ENCODE measurements at places on chromosomes 13 and 19.

DNA sequence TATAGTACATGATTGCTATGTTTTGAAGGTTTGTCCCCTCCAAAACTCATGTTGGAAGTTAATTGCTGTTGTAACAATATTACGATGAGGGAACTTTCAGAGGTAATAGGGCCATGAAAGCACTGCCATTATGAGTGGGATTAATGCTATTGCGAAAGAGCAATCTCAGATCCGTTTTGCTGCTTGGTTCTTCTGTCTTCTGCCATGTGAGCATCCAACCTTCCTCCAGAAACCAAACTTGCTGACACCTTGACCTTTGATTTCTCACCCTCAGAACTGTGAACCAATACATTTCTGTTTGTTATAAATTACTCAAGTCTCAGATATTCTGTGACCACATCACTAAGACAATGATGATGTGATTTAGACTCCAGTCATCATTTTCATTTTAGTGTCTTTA, 2590.9 kb downstream of the PCDH9 start:
- DNase-seq, result no peak

GRCh38 chr13:72963762-72964161, 95.0 kb upstream of the KLF5 start:
- DNase-seq, result no peak

GRCh38 chr13:112742583-112742982, 52.7 kb downstream of the ATP11A start:
- DNase-seq, result no peak

DNA sequence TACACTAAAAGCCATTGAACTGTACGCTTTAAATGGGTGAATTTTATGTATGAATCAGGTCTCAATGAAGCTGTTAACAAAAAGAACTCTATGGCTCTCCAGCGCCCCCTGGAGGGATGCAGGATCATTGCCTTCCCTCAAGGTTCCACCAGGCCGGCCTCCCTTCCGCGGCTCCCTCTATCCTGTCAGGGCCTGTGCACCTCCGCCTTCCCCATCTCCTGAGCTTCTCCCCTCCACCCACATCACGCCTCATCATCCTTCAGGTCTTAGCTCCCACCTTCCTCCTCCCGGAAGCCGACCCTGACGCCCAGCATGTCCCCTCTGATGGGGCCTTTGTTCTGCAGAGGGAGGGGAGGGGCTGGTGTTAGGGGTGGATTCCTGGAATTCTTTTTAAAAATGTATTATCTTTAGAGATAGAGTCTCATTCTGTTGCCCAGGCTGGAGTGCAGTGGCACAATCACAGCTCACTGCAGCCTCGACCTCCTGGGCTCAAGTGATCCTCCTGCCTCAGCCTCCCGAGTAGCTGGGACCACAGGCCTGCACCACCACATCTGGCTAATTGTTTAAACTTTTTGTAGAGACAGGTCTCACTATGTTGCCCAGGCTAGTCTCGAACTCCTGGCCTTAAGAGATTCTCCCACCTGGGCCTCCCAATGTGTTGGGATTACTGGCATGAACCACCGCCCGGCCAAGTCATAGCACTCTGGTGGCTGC, 27.7 kb downstream of the MEIS3 start:
- peak; percentile 57 for DNase-seq

GRCh38 chr19:53192771-53193534, at the start of gene ZNF665:
ZNF665 (minus strand) TSS chr19:53193358; CDS start chr19:53182898, 10,460 bp downstream.
- peak; percentile 63 for DNase-seq

DNA sequence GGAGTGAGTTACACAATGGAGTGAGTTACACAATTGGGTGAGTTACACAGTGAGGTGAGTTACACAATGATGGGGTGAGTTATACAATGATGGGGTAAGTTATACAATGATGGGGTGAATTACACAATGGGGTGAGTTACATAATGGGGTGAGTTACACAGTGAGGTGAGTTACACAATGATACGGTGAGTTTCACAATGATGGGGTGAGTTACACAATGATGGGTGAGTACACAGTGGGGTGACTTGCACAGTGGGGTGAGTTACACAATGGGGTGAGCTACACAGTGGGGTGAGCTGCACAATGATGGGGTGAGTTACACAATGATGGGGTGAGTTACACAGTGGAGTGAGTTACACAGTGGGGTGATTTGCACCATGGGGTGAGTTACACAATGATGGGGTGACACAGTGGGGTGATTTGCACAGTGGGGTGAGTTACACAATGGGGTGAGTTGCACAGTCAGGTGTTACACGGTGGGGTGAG, 52.5 kb upstream of the GAS6 start:
- DNase-seq, result no peak
